AG09319 (cell line): ENCODE measurements at places on chromosomes 6 and 20.

DNA sequence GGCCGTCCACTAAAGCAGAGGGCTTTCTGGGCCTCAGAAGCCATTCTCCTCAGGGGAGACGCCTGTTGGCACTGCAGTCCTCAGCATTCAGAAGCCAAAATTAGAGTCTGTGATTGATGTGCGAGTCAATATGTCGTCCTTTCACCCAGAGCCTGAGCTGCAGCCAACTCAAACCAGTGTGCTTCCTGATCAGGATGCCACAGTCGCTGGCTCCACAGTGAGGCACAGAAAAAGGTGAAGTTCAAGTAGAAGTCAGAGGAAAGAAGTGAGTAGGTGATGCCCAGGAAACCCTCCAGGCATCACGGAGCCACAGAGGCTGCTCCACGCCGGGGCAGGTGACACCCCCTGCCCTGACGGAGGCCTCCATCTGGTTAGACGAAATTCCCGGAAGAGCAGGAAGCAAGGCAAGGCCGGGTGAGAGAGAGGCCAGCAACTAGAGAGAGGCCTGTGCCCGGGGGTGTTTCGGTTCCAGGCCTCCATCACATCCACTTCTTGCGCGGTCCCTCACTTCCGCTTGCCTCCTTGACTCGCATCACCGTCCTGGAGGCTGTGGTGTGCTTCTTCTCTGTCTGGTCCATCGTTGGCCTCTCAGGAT is 177.7 kb upstream of the SNX9 start:
- no peak for DNase-seq

DNA sequence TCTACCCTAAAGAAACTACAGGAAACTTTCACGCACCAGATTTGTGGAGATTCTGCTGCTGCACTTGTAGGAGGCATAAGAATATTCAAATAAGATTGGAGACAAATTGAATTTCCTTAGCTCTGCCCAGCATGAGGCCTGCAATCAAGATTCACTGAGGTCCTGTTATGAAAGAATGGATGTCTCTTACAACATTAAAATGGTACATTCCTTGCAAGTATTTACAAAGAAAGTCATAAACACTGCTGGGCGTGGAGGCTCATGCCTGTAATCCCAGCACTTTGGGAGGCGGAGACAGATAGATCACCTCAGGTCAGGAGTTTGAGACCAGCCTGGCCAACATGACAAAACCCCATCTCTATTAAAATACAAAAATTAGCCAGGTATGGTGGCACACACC is 74.0 kb upstream of the MAP3K4 start:
- no peak for DNase-seq

GRCh38 chr6:121548131-121548530 is 112.7 kb downstream of the GJA1 start:
- peak; percentile 2 for DNase-seq

GRCh38 chr20:605237-605636 is 4.9 kb downstream of the TCF15 start:
- no peak for DNase-seq

- DNase-seq, result peak; percentile 18
Observed at GRCh38 chr20:58818586-58819285, 32.0 kb downstream of the GNAS-AS1 start.

DNA sequence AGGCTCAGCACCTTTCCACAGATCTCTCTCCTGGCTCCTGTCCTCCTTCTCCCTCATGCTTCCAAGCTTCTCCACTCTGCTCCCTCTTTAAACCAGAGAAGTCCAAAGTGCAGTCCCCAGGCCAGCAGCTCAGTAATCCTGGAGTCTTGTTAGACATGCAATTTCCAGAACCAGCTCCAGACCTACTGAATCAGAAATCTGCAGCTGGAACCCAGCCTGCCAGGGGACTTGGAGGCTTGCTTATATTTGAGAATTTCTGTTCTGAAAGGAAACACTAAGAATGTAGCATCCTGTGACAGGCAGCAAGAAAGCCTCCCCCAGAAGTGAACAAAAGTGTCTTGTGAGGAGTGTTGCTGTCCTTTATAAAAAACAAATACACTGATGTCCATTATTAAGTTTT is 438.1 kb downstream of the BCKDHB start:
- no peak for DNase-seq

GRCh38 chr6:30687659-30688431 is 1.4 kb upstream of the PPP1R18 start:
- DNase-seq, result no peak

- DNase-seq, result no peak
Observed at GRCh38 chr20:63222541-63222940, 6.6 kb upstream of the YTHDF1 start.

- no peak for DNase-seq
Observed at GRCh38 chr6:157123234-157123633, 200.1 kb downstream of the TMEM242 start.

GRCh38 chr20:20582734-20583133 is 129.7 kb downstream of the RALGAPA2 start:
- no peak for DNase-seq

DNA sequence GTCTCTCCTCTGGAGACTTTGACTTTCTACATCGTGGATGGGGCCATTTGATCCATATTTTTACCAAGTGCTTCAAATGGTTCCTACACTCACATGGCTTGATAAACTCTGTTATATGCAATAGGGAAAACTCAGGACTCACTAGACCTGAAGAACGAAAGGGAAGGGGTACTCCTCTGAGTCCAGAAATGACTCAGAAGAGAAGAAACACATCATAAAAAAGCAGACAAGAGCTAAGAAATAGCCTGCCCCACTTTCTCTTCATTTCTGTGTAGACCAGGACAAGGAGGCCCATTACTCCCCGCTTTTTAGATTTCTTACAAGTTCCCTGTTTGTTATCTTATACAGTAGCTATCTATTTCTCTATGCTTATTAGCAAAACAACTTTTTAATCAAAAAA is 369.8 kb upstream of the ARID1B start:
- no peak for DNase-seq

DNA sequence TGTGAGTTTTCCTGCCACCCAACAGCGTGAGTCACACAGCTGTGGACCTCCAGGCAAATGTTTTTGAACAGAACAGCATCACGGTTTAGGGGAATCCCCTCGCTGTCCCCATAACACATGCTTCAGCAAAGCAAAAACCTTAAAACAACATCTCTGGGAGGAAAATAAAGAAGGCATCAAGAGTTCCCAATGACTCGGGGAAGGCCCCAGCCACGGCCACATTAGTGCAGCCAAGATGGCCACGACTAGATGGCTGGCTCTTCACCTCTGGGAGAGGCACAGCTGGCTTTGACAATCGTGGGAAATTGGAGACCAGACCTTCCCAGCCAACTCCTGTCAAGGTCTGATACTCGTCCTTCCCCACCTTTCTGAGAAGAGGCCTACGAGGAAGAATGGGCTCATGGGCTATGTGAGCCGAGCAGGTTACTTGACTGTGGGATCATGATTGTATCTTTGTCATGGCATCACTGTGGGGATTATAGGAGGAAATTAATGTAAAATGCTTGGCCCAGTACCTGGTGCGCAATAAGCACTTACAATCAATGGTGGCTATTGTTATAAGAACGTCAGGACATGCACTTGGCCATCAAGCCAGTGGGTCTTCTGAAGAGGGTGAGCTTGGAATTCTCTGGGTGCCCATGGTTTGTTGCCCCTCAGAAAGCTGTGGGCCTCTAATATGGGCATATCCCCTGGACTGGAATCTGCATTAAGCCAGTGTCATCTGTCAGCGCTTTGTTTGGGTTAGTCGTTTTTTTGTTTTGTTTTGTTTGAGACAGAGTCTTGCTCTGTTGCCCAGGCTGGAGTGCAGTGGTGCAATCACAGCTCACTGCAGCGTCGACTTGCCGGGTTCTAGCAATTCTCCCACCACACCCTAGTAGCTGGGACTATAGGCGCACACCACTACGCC is 43.6 kb downstream of the FGD2 start:
- DNase-seq, result no peak

DNA sequence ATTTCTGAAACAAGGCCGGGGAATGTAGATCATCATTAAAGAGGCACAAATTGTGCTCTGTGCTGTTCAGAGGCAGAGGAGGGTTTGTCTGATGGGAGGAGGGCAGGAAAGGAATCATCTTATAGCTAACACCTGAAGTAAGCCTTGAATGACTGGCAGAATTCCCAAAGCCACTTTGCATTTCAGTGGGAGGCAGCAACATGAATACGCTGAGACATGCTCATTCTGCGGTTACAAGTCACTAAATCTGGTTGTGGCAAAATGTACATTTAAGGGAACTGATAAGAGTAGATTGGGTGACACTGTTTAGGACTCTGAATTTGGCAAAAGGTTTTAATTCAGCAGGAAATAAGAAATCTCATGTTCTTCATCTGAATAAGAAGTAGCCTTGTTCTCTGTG is 4.4 kb upstream of the COL19A1 start:
- DNase-seq, result no peak
